ENCODE measurements at places on chromosomes 3 and 15.

- no peak for DNase-seq
Observed at GRCh38 chr3:130379274-130379673, 33.8 kb downstream of the COL6A5 start.

DNA sequence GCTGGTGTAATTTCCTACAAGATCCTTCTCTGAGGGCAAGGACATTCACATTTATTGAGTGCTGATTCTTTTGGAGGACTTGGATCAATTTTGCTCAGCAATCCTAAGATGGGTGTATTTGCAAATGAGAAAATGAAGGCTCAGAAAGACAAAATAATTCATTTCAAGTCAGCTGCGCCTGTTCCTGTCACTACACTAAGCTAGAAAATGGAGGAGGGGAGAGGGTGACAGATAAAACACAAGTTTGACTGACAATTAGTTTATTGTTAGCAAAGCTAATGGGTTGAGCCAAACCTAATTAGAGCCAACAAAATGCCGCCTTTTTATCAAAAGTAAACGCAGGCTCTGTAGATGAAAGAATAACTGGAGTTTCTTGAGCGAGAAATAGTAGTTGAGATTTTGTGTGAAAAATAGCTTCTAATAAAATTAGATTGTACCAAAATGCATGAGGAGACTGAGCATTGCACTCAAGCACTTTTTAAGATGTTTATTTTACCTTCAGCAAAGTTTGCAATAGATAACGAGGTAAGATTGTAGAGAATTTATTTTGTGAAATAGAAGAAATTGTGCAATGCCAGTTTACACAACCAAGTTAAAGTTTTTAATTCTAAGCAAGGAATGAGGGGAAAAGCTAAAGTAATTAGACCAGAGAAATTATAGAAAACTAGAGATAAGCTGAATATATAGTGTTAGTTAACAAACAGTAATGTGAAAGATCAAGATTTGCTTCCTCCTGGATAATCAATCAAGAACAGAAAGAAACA, 39.6 kb upstream of the SECISBP2L start:
- DNase-seq, result no peak

GRCh38 chr3:30355622-30356021, 250.8 kb upstream of the TGFBR2 start:
- DNase-seq, result no peak

DNA sequence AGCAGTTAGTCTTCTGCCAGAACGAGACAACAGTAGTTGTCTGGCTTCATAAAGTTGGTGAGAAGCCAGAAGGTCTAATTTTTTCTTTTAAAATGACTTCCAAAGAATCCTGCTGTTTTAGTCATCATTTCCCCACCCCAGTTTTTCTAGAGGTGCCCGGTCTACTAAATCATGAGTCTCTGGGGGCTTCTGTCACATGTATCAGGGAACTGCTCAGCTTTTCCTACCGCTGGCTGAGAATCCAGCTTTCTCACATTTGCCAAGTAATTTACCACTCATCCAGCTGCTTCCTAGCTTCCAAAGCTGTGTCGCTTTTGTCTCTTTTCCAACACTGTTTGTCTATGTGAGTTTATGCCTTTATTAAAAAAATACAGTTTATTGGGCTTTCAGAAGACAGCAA, 183.3 kb downstream of the NSUN3 start:
- no peak for DNase-seq

GRCh38 chr3:118199044-118199443, 835.6 kb downstream of the IGSF11 start:
- DNase-seq, result no peak

DNA sequence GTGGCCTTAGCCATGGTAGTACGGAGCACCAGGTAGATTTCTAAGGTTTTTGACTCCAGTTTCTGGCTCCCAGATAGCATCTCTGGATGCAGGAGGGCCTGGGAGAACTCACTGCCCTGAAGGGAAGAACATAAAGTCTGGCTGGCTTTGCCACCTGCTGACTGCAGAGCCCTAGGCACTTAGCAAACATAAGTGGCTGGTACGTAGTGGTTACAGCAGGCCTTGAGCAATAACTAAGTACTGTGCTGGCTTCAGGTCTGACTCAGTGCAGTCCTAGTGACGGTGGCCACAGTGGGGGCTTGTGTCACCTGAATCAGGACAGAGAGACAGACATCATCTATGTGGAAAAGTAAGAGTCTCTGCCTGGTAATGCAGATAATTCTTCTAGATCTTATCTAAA, 871.1 kb downstream of the PDCD6IP start:
- DNase-seq, result no peak

DNA sequence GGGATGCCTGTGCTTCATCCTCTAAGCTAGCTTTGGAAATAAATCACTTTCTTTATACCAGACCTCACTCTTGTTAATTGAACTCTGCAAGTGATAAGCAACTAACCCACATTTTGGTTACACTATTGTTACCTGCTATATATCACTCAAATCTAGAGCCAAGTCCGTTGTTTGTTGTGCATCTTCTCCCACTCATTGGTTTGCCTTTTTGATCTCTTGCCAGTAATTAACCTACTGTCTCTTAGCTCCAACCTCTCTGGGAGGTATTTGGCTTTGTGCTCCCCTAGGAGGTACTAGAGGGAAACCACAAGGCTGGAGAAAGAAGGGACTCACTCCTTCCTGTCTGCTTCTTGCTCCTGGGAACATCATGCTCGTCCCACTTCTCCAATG, 12.8 kb upstream of the CRBN start:
- no peak for DNase-seq

GRCh38 chr15:63999177-63999576, 47.1 kb downstream of the DAPK2 start:
- DNase-seq, result no peak

- DNase-seq, result no peak
Observed at GRCh38 chr3:137761563-137762503, 2.3 kb upstream of the SOX14 start.

- no peak for DNase-seq
Observed at GRCh38 chr3:184977796-184978195, 165.8 kb downstream of the VPS8 start.

DNA sequence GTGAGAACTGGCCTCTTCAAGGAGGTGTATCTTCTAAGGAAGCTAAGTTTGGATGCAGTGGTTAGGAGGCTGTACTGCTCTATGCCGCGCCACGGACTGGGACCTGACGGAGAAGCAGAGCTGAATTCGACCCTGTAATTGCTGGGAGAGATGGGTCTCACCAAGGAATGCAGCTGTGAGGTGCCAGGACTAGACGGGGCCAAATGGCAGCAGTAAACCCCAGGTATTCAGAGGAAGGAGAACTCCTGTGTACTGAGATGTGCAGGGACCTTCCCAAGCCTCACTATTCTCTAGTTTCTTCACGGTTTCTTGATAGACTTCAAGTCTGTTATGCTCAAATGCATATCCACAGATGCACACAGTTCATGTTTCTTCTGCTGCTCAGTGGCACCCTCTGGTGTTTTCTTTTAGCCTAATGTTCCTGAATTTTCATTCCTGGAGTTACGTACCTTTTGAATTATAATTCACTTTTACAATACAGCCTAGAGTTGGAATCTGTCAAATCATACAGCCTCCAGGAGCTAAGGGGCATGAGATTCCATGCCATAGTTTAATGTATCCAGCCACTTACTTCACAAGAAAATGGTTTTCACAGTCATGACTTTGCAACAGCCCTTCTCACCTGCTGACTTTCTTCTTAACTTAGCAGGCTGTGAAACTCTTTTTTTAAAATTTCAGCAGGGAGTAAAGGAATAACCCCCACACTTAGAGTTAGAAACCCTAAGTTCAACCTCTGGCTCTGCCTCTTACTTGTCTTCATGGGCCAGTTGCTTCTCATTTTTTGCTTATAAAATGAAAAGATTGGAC, 61.8 kb downstream of the GLDN start:
- DNase-seq, result no peak

DNA sequence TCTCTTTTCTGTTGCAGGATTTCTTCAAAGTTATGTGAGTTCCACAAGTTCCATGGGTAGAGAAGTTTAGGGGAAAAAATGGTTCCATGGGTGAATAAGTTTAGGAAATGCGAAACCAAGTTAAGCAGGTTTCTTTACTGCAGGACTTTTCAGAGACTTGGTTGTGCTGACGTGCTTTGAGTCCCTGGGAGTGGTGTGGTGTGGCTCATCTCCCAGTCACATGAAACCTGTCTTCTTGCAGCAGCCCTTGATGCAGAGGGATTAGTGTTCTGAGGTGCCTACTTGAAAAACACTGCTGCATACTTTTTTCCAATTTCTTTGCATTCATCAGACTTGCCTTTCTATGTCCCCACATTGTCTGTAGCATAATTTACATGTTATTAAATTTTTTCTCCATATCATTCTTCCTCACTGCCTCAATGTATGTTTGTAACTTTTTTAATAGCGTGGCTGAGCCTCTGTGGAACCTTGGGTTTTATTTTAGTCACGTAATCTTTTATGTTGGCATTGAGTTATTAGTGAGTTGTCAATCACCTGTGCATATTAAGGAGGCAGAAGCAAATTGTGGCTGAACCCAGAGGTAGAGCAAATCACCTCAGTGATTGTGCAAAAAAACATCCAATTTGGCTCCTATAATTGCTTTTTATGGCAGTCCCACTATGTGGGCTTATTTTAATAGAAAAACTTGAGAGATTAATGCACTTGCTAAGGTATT, 115.6 kb downstream of the CACNA2D3 start:
- no peak for DNase-seq

Data from T follicular helper cell (primary cell).